ENCODE measurements at places on chromosomes 6 and 20. TPM values are rescaled to one million over a fixed set of nuclear protein-coding genes. Genes with fewer than 3 reads are reported as not detected.

MEP1A gene
- not detected for total RNA-seq

ADTRP gene
- total RNA-seq, result 2.5 TPM

ADGRF4 gene
- total RNA-seq, result not detected

HTR1B gene
- total RNA-seq, result 0.94 TPM

POU5F1 gene
- not detected for total RNA-seq

SCP2D1 gene
- total RNA-seq, result not detected

F13A1 gene
- 8.4 TPM for total RNA-seq

RBBP8NL gene
- total RNA-seq, result not detected

COX4I2 gene
- not detected for total RNA-seq

TCP1 gene
- 336 TPM for total RNA-seq

RARS2 gene
- 40.4 TPM for total RNA-seq

EDN1 gene
- total RNA-seq, result 5.9 TPM

TENT5A gene
- total RNA-seq, result 3.4 TPM
